Stimulated activated CD4-positive, alpha-beta T cell treated with anti-CD3 and anti-CD28 coated beads, Interleukin-15, amount 100 ng/mL, for 24 hours (primary cell): ENCODE measurements at places on chromosomes 11 and 22.

- no peak for DNase-seq
Observed at GRCh38 chr11:66867425-66868040, 10.7 kb downstream of the LRFN4 start.

GRCh38 chr11:47099214-47099917 lies 77.3 kb downstream of the ARFGAP2 start:
- DNase-seq: no peak

DNA sequence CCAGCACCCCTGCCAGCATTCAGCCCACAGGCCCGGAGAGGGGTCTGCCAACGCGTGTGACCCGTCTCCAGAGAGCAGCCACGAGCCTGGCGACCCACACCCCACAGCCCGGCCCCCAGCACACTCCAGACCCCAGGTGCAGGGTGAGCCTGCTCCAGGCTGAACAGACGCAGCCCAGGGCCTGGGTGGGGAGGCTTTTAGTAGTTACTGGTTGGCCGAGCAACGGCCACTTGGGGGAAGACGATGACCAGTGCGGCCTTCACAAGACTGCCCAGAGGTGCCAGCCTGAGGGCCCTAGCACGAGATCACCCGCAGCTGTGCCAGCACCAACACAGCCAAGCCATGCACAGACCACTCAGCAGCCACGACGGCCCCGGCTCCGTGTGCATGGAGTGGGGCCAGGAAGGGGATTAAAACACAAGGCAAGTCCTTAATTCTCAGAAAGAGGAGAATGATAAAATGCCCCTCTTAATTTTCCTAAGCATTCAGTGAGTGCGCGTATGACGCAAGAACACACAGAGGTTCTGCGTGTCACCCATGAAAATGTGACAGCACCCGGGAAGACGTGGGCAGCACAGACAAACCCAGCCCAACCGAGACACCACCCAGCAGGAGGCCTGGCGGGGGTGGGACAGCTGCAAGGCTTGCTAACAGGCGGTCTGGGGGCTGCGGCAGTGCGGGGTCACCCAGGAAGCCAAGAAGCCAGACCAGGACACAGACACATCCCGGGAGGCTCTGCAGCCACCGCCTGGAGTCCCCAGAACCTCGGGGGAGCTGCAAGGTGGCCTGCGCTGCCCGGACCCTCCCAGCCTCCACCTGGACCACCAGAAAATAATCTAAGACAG lies 47.6 kb downstream of the BRD1 start:
- no peak for DNase-seq

DNA sequence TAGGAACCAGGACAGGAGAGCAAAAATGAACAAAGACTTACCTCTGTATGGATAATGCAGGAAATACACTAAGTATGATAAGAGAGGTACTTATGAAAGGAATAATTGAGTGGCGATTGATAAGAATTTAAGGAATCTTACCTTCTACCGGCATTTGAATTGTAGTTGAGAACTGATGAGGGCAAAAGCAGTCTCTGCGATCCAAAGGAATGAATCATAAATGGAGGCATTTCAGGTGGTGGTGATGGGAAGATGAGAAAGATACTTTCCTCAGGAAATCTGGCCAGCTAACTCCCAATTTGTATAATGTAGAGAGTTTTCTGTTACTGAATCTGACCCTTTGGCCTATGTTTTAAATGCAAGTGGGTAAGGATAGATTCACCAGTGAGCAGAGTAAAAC lies 71.9 kb upstream of the C11orf87 start:
- no peak for DNase-seq

- no peak for DNase-seq
Observed at GRCh38 chr11:118076754-118077281, at the start of gene TMPRSS4. Gene TMPRSS4, plus strand, starts transcription at chr11:118077078. Its CDS starts 225 bp downstream, at chr11:118077303.

DNA sequence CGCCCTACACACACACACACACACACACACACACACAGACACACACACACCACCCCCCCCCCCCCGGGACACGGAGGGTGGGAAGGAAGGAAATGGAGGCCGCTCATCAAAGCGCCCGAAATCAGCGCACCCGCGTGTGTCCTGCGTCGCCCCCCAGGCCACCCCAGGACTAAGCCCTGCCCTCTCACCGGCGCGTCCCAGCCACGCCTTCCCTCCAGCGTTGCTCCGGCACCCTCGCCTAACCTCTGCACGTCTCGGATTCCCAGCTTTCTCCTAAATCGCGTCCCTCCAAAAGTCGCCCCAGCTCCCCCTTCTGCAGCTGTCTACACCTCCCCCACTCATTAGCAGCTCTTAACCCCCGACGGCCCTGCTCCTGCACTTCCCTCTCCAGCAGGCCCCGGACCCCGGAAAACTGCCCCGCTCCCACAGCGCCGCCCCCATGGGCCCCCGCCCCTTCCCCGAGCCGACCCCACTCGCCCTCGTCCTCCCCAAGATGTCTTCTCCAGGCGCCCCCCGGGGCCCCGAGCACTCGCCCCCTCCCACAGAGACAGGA lies 557 bp downstream of the PACSIN2 start:
- DNase-seq: peak; percentile 53

- DNase-seq: peak; percentile 88
Observed at GRCh38 chr11:63866211-63866610, 27.3 kb downstream of the MARK2 start.
